ENCODE measurements at places on chromosomes 12 and 14.

DNA sequence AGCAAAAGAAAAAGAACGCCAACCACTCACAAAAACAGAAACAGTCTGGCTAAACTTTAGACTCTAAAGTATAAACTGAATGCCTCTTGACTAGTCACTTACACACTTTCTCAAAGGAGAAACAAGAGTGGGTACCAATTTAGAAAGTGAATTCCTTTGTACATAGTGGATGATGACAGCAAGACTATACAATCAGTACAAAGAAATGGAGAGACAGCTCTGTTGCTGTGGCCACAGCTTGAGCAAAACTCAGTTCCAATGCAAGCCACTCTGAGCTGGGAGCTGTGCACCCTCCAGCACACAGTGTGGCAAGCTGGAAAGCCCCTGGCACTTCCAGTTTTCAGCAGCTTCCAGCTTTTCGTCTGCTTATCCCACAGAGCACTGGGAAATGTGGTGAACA is 21.7 kb downstream of the NT5DC3 start:
- no peak for DNase-seq

DNA sequence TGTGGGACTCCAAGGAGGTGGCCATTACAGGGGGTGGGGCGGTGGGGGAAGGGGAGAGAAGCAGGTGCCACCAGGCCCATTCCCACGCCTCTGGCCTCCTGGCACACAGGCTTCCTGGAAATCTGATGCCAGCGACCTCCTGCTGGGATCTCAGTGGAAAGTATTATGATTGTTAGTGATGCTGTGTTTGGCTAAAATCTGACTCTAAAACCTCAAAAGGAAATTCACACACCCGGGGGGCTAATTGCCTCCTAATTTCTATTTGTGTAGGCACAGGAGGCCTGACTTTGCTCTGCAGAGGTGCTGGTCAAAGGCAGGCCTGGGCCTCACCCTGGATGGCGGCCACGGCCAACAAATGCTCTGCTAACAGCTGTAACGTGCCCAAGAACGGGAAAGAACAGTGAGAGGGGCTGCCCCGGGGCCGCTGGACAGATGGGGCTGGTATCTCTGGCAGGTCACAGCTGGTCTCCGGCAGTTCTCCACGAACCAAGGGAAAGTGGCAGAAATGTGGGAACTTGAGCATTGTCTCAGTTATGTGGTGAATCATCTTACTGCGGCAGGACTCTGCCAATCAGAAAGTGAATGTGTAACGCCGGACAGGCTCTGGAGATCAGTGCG is 14.3 kb downstream of the FAM181A start:
- no peak for DNase-seq

- DNase-seq, result no peak
Observed at GRCh38 chr12:11830307-11830801, 180.9 kb downstream of the ETV6 start.

DNA sequence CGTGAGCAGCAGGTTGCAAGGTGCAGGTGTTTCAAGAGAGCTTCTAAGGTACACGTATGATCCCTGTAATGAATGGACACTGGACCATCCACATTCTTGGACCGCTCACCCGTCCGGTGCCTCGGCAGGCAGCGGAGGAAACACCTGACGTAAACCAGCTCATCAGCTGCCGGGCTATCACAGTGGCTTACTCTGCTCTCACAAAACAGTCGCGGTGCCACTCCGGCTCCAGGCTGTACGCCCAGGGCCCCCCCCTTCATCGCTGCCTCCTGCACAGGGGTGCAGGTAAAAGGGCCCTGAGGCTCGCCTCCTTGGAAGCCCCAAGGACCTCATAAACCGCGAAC is 436 bp downstream of the VPS33A start:
- DNase-seq, result peak; percentile 18

DNA sequence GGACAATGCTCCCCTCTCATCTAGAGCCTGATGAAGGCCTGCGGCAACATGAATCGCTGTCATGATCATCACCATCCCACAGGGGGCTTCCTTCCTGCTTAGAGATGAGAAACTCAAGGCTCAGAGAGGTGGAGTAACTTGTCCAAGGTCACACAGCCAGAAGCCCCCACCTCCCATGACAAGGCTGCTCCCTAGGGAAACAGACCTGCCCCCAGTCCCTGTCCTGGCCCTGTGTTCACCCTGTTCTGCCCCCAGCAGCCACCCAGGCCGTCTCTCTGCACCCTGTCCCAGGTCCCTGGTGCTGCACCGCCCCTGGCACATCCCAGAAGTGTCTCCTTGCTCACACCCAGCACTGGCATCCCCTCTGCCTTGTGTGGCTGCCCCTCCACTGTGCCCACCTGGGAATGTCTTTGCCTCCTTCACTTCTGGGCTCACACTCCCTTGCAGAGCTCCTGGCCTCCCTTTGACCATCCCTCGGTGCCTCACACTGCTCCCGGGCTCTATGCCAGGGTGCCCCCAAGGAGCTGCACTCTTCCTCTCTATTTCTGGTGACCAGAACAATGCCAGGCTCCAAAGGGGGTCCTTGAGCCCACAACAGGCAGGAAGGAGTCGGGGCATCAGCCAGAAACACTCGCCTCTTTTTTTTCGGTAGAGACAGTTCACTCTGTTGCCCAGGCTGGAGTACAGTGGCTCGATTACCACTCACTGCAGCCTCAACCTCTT is 70.5 kb downstream of the BCL11B start:
- DNase-seq, result no peak

DNA sequence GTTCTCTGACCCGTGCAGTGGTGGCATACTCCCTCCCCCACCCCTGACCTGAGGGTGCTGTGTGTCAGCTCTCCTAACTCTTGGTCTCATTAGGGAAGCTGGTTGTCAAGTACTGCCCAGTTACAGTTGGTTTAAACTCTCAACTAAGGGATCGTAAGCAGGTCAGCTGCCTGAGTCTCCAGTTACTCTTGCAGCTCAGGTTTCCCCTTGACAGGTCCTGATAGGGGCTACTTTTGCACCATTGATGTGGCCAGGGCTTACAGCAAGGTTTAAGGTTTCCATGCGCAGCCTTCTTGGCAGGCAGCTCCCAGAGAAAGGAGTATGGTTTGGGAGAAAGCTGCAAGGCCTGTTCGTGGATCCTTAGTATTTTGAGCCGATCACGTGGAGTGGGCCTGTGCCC is 74.5 kb downstream of the ETV6 start:
- no peak for DNase-seq

DNA sequence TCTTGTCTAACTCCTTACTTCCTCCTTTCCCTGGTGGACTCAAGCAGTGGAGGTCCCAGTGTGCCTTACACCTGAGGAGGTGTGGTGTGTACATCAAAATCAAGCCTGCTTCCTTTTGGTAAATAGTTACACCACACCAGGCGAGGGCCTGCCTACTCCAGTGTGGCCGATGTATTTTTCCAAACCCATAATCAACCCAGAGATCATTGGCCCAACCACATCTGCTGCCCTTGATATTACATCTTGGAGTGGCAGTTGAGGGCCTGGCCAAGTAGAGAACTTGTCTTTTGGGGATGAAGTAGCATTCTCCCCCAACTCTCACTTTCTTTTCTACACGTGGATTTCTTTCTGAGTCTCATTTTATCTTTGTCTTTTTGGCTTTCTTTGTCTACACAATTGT is 187.4 kb downstream of the EFCAB11 start:
- no peak for DNase-seq

GRCh38 chr12:123896767-123897166 is 75.9 kb downstream of the CCDC92 start:
- no peak for DNase-seq

DNA sequence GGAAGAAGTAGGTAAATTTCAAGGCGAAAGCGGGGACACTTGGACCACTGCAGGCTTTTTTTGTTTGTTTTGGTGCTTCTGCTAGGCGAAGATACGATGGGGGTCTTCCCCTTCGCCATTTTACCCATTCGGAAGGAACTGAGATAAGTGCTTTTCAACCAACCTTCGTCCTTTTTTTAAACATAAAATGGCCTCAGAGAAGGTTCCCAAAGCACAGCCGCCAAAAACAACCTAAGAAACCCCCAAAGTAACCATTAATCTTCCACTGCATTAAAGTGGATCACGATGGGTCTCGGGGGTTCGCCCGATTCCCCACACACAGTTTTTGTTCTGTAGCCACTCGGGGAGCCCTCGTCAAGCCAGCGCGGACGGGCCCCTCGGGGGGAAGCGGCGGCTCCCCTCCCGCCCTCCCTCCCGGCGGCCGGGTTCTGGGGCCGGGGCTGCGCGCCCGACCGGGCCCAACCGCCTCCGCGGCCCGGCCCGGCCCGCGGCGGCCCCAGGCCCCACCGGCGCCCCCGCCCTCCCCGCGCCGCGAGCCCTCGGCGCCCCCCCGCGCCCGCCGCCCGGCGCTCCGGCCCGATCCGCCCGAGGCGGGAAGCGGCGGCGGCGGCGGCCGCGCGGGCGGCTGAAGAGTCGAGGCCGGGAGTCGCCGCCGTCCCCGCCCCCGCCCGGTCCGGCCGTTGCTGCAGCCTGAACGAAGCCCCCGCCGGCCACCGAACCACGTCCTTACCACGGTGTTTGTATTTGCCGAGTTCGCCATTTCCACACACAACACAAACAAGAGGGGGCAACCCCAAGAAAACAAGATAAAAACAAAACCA is 790 bp downstream of the GTF2A1 start:
- DNase-seq, result no peak

- DNase-seq, result no peak
Observed at GRCh38 chr14:73203527-73203926, 33.8 kb upstream of the PAPLN start.

DNA sequence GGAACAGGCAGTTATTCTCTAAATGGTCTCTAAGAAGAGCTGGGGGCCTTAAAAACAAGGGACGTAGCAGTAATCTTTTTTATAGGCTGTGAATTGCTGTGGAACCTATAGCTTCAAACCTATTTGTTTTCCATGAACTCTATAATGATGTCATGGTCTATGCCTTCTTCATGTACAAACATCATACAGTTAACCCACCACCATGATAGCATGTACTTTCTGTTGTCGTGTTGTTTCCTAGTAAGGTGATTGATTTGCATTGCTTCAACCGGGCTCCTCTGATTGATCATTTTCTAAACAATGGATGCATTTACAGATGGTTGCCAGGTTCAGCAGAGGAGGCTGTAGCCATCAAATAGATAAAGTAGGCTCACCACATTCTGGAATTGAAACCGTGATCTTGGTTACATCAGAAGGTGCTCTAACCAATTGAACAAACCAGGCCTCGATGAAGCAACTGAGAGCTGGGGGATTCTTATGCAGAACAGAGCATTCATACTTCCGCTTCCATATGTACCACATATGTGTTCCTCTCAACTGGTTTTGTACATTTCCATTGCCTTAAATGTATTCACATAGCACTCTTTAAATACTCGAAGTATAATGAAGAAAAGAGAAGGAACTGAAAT is 25.6 kb upstream of the PCNX1 start:
- DNase-seq, result no peak

DNA sequence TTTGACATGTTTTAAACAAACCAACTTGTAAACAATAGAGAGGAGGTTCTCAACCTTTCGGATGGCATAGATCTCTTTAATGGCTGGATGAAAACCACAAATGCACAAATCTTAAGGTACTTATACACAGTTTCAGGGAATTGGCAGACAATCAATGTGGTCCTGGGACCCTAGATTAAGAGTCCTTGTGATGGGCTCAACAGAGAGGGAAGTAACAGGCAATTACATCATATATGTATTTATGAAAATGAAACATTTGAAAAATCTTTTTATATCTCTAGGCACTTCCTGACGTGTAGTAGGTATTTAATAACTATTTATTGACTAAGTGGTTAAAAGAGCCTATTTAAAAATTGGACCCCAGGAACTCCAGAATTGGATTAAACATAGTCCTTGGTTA is 897 bp downstream of the ACTR10 start:
- DNase-seq, result no peak

DNA sequence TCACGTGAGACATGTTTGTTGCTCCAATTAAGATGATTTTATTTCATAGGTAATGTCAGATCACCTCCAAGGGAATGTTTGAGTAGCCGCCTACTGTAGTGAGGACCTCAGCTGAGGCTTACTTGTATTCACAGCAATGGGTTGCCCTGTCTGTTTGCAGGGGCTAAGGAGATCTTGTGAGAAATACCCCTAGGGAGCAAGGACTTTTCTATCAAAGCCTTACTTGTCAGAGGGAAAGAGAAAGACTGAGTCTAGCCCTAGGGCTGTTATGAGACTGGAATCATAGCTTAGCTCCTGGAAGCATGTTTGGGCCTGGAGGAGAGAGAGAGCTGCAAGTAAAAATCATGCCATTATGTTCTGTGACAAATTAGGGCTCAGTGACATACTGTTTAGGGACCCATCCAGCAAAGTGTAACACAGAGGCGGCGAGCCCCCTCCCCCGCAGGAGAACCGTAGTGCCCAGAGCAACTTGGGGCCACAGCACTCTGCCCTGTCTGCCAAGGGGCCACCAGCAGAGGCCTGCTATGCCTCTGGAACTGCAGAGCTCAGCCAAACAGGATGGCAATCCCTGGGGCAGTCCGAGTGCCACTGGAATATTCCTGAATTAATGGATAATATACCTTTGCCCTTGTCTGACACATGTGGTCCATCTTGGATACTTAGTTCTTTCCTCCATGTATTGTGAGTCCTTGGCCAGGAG is 178.8 kb downstream of the DACT1 start:
- DNase-seq, result no peak
